B cell (primary cell): ENCODE measurements at places on chromosomes 7 and 10. TPM values are rescaled to one million over a fixed set of nuclear protein-coding genes. Genes with fewer than 3 reads are reported as not detected.
A peak's percentile ranks its signal among the peaks of the same experiment; 100 is the strongest.

GRCh38 chr10:17147884-17148489 is 18.4 kb upstream of the CUBN start:
- no peak overlapping the region for H3K4me3 ChIP-seq
- H3K27me3 ChIP-seq, result no peaks in the 10 kb centered on the region
- H3K4me1 ChIP-seq, result no peaks in the 10 kb centered on the region
- DNase-seq, result no peak
- no peak overlapping the region for H3K27ac ChIP-seq

DNA sequence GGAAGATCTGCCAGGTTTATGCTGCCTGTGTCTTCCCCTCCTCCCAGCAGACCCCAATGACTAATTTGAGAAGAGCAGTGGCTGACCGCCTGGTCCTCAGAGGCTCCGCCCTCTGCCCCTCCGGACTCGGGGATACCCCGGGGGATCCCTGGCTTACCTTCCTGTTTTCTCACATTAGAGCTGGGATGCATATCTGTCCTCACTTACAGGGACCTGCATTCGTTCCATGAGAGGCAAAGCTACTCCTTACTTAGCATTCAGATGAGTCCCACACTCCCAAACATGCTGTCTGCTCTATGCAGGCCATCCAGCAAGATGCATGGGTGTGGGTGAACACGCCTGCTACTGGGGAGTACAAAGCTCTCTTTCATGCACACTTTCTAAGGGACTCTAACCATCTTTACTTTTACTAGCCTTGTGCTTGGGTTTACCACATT is 24.0 kb downstream of the VOPP1 start:
- peak overlapping the region; percentile 69 for H3K27ac ChIP-seq
- no peaks in the 10 kb centered on the region for H3K27me3 ChIP-seq
- DNase-seq, result no peak
- H3K4me3 ChIP-seq, result no peak overlapping the region
- H3K36me3 ChIP-seq, result peaks cover 12% of the 10 kb centered on the region
- peaks cover 86% of the 10 kb centered on the region for H3K4me1 ChIP-seq

The LIPA gene
- 36.5 and 38.9 TPM in 2 replicates for total RNA-seq

The HOXA9 gene
- not detected in 2 replicates for total RNA-seq

The CHN2 gene
- 0.86 and 2.9 TPM in 2 replicates for total RNA-seq
